C1 segment of cervical spinal cord (tissue), 14 donors: ENCODE measurements at places on chromosomes 1 and 21.

- DNase-seq = no peak
These were observed 8.6 kb upstream of the SPSB1 start for GRCh38 chr1:9284061-9284460.

GRCh38 chr1:107139833-107140702 lies 771 bp upstream of the NTNG1 start:
- DNase-seq = peak; percentile 50

- no peak for DNase-seq
These were observed 4.3 kb upstream of the DPYD start for GRCh38 chr1:97925151-97925550.

- no peak for DNase-seq
These were observed 43.8 kb upstream of the KCTD3 start for GRCh38 chr1:215523128-215523861.

- no peak for DNase-seq
These were observed 176.9 kb upstream of the CAMK1G start for GRCh38 chr1:209406595-209406994.

- DNase-seq = no peak
These were observed 334.1 kb downstream of the RRAGC start for GRCh38 chr1:38525343-38526043.

DNA sequence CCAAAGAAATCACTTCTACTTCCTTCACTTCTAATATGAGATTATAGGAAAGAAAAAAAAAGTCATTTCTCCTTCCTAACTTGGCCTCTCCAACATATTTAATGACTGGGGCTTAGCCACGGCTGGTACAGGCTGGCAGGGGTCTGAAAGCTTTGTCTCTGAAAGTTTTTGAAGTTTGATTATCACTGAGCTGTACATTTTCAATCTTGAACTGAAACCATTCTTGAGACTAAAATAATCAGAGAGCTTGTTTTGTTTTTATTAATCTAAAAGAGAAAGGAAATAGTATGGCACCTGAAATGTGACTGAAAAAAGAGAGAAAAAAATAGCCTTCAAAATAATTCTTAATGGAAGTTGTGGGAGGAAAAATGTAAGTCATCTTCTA lies 3.8 kb upstream of the KRTAP19-8 start:
- DNase-seq = no peak

- DNase-seq = no peak
These were observed 7.6 kb upstream of the HJV start for GRCh38 chr1:146029117-146029516.

GRCh38 chr1:152495066-152495675 lies 15.4 kb upstream of the LCE5A start:
- DNase-seq = no peak

- no peak for DNase-seq
These were observed 25.8 kb upstream of the LRRC8C start for GRCh38 chr1:89607156-89607555.

DNA sequence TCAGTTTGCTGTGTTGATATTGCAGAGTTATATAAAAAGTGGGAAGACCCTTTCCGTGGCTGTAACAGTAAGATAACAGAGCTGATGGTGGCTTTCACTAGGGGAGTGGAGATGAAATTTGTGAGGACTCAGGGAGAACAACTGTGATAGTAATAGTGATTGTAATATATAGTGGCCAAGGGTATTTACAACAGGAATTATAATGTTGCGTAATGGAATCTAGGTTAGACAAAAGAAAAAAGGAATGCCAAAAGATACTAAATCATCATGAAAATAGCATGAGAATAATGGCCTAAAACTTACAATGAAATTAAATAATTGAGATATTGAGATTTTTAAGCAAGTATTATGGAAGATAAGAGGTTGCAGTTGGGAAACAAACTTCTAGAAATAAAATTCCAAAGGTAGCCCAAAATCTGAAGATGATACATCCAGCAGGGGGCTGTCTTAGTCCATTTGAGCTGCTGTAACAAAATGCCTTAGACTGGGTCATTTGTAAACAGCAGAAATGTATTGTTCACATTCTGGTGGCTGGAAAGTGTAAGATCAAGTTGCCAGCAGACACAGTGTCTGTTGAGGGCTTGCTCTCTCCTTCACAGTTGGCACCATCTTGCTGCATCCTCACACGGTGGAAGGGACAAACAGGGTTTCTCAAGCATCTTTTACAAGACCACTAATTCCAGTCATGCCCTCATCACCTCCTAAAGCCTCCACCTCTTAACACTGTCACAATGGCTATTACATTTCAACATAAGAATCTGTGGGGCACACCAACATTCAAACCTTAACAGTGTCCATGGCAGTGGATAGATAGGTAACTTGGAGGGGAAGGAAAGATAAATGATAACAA lies 711.2 kb downstream of the MRPL39 start:
- DNase-seq = no peak

DNA sequence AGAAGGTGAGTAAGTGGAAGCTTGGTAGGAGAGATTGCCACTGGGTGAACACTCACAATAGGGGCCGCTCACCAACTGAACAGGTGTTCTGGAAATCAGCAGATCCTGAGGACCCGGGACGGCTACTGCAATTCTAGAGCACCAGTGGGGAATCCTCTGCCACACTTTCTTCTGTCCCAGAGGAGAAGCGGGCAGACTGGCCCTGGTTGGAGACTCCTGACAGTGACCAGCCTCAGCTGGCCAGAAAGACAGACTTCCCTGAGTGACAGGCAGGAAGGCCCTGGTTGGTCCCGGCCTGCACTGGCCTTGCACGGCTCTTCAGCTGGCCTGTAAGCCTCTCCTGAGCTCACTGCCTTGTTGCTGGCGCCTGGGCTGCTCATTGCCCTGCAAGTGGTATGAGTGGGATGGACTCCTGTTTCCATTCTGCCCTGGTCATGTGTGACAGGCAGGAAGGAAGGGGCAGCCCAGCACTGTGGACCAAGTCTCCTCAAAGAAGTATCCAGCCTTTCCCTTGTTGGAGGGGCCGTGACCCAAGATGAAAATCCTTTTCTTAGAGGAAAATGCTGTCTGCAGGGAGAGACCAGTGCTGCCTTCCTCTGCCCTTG lies 34.5 kb downstream of the MAN1C1 start:
- DNase-seq = no peak

DNA sequence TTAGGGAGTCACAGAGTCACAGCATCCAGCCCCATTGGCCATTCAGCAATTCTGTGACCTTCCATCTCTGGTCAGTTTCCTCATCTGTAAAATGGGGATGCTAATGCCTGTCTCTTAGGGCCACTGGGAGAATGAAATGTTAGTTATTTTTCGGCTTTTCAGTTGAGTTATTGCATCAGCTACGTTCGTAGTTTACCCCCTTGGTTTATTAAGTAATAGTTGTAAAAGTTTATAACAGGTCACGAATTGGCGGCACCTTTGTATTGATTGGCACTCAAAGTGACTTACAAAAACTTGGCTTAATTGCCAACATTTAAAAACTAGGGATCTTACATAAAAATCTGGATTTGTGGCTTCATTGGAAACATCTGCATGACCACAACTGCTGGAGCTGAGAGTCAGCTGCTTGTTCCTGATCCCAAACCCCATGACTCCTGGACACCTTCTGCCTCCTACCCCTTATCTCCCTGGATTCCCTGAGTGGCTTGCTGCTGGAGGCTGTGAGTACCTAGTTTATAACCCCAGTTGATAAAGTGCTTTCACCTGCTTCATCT lies 23.0 kb upstream of the SLC1A7 start:
- no peak for DNase-seq

- DNase-seq = peak; percentile 52
These were observed 5.0 kb upstream of the PMVK start for GRCh38 chr1:154941333-154942013.

GRCh38 chr1:230332061-230332460 lies 94.1 kb downstream of the PGBD5 start:
- DNase-seq = no peak

DNA sequence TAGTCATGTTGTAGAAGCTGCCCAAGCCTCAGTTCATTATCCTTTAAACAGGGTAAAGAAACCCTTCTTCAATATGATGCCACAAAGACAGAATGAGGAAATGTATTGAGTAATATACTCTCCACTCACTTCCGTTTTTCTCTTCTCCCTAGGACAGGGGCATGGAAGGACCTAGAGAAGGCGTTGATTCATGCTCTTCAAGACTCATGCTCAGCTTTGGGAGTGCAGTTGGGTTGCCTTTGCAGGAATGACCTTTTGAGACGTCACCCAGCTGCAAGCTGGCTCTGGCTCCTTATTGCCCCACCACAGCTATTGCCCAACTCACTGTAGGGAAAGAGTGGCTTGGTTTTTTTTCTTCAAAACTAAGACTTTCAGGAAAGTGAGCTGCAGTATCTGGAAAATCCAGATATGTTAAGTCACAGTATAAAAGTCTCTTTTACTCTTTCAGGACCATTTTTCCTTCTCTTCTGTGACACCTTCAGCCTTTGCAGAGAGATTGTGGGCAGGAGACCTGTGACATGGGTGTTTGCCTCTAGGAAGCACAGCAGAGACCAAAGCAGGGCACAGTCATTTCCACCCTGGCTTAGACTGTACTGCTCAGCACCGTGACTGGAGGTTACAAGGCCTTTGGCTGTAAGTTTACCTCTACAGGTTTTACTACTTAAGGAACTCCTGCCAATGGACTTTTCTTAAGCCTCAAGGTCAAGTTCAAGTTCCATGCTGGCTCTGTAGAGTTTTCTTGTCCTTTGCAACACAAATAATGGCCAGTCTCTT lies 39.5 kb downstream of the XCL2 start:
- no peak for DNase-seq

DNA sequence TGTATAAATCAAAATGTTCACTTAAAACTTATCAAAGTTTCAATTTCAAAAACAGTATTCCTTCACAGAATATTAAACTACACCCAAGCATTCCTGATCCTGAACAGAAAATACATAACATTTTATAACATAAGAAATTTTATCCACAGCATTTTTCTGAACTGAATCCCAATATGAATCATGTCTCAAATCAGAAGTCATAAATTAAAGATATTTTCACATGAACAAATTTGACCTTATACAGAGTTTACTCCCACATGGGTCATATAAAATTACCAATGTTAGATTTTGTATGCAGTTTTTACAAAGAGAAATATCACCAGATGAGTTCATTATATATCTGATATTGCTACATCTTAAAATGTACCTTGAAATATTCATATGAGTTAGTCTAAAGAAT lies 48.6 kb upstream of the ASPM start:
- DNase-seq = no peak

DNA sequence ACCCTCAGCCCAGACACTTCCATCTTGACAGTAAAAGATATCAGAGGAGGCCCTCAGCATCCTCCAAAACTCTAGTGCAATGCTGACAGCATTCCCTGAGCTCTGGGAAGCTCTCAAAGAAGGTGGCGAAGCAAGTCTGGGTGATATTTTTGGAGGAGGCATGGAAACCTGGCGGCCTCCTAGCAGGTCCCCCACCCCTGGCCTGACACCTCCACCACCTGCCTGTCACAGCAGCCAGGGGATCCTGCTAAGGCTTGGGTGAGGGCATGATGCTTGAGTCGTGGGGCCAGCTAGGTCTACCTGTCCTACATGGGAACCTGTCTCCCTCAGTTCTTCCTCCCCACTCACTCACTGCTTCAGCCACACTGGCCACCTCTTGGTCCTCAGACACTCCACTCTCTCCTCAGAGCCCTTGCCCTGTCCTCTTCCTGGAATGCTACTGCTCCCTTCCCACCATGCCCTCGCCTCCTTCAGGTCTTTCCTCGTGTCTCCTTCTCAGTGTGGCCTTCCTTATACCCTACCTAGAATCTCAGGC lies 8.5 kb downstream of the DHRS3 start:
- DNase-seq = no peak

DNA sequence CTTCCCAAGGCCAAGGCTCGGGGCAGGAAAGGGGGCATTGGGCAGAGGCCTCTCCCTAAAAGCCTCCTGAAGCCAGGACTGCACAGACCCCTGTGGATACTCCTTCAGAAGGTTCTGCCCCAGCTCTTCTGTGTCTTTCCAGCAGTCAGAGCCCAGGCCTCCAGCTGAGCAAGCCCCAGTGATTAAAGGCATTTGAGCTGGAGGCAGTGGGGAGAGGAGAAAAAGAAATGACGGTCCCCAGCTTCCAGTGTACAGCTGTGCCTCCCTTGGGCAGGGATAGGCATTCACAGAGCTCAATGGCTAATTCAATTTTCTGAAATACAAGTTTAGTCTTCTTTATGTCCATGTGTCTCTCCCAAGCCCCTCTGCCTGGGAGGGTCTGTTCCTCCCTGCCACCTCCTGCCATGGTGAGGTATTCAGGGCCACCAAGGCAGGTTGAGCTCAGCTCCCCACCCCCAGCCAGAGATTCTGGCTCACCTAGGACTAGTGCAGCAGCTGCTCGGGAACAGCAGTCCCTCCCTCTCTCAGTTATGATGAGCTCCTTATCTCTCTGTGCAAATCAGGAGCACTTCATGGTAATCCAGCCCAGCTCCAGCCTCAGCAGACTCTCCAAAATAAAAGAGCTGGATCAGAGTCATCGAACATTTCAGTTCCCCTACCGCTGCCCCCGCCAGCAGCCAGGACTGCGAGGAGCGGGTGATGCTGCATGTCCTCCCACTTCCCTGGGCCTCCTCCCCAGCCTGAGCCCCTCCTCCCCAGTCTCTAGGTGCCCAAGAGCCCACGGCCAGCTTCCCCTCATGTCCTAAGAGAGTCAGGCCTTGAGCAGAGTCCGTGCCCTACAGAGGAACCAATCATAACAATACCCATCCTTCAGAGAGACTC lies 208.4 kb upstream of the ZC3H12A start:
- no peak for DNase-seq

DNA sequence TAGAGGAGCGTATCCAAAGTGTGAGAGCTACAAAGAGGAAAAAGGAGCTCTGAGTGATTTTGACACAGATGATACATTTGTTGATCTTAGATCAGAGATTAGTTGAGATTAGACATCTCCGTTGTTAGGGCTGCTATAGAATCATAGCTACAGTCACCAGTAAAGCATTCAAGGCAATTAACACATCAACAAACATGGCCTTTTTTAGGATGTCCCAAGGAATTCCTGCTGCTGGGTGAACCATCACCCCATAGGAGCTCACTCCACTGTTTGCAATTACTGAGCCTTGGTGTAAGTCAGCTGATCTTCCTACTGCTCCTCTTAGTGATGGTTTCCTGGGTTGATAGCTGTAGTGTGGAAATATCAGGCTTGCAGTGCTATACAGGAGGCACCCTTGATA lies 6.7 kb upstream of the RSRP1 start:
- no peak for DNase-seq

DNA sequence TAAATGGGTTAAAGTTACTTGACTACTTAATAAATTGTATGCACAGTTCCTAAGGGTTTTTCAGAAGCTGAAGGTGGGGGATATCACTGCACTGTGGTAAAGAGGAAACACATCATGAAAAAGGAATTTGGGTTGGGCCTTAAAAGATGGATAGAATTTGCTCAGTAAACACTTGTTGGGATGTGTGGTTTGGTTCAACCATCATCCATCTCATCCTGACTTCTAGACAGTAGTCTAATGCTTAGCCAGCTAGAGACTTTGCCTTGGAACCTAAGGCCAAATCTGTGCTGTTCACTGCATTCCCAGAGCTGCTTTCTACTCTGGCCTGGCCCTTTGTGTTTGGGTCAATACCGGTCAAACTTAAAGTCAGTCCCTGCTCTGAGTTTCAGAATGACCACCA lies 30.6 kb downstream of the LY9 start:
- no peak for DNase-seq

GRCh38 chr1:62312698-62313097 lies 6.5 kb downstream of the KANK4 start:
- DNase-seq = no peak

GRCh38 chr1:222867316-222867715 lies 52.5 kb downstream of the DISP1 start:
- no peak for DNase-seq

GRCh38 chr1:147545133-147545532 lies 3.8 kb downstream of the BCL9 start:
- no peak for DNase-seq

- no peak for DNase-seq
These were observed 8.8 kb downstream of the NCMAP start for GRCh38 chr1:24564695-24565094.
